Activated CD4-positive, alpha-beta T cell treated with anti-CD3 and anti-CD28 coated beads, Interleukin-2, Interleukin-4, amounts not matched to agents 100 ng/mL and 50 ng/mL, durations not matched to agents 16 hours and 8 hours (primary cell): ENCODE measurements at places on chromosomes 4 and X.

GRCh38 chr4:39565878-39566600, 38.8 kb upstream of the UGDH start:
- DNase-seq = no peak

DNA sequence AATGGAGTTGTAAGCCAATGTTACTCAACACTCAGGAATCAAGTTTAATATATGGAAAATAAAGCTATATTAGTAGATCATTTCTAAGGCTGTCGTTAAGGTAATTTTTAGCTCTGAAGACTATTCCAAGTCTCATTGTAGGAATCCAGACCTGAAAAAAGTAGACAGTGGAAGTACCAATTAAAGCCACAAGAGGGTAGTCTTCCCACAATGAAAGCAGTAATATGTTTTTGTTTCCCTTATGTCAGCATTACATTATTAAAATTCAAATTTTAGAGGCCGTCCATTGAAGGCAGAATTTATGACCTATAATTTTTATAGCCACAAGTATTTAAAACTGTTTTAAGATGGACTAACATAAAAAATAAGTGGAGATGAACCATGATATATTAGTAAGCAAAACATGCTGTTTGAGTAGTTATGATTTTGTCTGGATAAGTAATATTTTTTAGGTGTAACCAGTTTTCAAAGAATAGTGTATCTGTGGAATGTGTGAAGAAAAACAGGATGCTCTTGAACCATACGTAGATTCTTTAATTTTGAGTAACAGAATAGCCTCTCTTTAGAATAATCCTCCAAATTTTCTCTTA, 372.6 kb upstream of the TECRL start:
- DNase-seq = peak; percentile 22

- DNase-seq = no peak
These were observed 324.4 kb downstream of the CAMK2D start for GRCh38 chr4:113437129-113437528.

DNA sequence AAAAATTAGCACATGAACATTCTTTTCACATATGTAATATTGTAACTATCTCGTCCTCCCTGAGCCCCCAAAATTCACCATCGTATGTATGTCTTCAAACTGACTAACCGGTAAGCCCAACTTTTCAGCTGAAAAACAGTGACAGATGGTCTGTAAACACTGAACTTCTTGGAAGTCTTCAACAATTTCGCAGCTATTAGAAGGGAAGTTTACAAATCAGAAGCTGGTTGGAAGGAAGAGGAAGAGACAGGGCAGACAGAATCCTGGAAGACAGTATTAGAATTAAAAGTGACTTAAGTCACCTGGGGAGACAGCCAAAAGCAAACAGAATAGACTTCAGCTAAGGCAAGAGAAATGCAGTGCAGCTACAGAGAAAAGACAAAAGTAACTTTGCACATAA, 858.4 kb downstream of the ADGRL3 start:
- no peak for DNase-seq

DNA sequence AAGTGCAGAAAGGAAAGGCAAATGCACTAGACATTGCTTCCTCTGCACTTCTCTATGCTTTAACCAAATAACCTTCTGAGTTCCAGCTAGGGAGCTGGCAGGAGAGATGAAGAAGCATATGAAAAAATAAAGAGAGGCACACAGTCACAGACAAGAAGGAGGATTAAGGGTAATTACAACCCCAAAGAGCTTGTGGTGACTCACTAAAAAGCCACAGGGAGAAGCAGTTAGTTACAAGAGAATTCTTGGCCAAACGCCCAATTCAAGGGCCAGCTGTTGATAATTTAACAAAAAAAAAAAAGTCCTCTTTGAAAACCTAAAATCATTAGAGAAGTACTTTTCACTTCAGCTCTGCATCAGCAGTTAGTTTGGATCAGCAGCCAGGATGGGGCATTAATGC, 478.0 kb downstream of the KCNIP4 start:
- DNase-seq = no peak

DNA sequence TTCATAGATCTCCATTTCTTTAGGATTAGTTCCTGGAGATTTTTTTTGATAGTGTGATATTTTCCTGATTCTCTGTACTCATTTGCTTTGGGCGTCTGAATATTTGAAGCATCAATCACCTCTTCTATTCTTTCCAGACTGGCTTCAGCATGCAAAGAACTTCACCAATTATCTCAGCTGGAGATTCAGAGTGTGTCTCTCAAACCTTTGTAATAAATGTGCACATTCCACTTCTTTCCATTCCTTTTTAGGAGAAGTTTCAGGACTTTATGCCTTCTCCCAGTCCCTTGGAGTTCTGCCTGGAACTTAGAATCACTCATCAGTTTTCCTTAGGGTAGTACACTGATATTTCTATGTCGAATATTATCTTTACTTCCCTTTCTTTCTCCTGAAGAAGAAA, 334.8 kb downstream of the TEX13C start:
- DNase-seq = no peak

DNA sequence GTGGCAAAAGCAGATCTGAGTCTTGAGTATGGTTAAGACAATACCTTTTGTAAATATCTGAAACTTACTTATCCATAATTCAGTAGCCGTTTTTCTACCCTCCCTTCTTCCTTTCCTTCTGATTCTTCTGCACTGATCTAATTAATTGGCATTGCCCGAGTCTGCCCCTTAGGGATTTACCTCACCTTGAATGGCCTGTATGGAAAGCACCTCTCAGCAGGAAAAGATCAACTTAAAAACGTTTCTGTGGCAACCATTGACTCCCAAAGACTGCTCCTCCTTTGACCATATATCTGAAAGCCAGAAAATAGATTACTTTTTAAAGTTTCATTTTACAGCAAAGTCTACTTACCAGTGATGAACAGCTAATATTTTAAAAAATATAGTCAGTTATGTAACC, 496.5 kb upstream of the LCORL start:
- no peak for DNase-seq

GRCh38 chr4:144374065-144374464, 233.5 kb upstream of the GYPA start:
- DNase-seq = no peak

GRCh38 chr4:88526221-88526815, 2.7 kb upstream of the PYURF start:
- peak; percentile 36 for DNase-seq

GRCh38 chr4:1985780-1986577, 22.8 kb downstream of the NELFA start:
- DNase-seq = no peak
